Left kidney (tissue), 8 donors: ENCODE measurements at places on chromosomes 2 and 18.

DNA sequence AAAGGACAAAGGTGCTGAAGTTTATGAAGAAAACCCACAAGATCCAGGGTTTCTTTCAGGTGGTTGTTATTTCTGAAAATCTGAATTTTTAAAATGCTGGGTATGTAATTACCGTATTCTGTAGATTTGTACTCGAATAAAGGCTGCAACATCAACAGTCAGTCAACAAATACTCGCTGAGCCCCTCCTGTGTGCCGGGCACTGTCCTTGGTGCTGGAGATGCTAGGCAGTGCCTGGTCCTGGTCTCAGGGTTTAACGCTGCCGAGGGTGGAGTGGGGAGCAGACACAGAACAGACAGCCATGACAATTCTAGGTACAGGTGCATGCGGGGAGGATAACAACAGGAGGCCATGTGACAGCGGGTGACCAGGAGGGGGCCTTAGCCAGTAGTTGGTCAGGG lies 27.2 kb upstream of the PDIA6 start:
- DNase-seq, result no peak

DNA sequence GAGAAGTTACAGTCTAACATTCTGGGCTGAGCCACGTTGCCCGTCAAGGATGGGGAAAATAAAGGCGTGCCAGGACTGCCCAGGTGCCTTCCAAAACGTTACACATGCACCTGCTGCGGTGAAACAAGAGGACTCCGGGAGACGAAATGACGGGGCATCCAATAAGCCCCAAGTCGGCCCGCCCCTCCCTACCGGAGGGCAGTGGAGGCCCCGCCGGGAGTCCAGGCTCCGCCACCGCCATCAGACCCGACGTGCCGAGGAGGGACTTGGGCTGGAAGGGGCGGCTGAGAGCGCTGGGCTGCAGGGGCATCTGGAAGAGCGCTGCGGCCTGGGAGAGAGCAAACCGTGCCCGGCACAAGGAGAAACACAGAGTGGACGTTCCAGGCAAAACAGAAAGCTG lies 112.5 kb upstream of the GPC1 start:
- DNase-seq, result no peak

- DNase-seq, result no peak
Measured at GRCh38 chr18:48152549-48152948, 222.1 kb upstream of the SMAD2 start.

- DNase-seq, result no peak
Measured at GRCh38 chr18:72427721-72428120, 116.4 kb downstream of the CBLN2 start.

DNA sequence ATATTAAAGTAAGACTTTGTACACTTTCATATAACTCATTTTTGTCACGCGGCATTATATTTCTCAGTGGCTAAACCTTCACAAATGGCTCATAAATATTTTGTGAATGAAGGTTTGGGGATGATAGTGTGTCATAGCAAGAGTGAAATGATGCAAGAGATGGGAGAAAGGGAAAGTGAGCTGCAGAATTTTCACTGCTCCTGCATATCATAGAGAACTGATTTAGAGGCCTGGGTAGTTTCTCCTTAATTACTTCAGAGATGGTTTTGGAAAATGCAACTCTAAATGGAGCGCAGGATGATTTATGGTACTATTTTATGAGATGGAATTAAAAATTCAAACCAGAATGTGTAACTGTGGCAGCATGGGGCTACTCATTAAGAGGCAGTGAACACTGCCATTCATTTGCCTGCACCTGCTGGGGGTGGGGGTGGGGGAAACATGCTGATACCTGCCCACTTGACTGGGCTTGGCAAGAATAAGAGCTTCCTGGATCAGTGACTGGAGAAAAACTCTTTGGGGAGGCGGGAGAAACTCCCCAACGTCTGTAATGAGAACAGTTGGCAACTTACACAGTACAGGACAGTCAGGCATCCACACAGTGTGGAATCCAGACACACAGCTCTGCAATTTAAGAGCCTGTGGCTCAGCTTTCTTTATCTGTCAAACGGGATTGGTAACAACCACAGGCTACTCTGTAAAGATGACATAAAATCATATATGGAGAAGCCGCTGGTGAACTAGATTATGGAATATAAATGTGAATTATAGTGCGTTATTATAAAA lies 941.9 kb downstream of the SLC4A3 start:
- no peak for DNase-seq
